NCI-H2081 (cell line): ENCODE measurements at places on chromosomes 13 and 19.

DNA sequence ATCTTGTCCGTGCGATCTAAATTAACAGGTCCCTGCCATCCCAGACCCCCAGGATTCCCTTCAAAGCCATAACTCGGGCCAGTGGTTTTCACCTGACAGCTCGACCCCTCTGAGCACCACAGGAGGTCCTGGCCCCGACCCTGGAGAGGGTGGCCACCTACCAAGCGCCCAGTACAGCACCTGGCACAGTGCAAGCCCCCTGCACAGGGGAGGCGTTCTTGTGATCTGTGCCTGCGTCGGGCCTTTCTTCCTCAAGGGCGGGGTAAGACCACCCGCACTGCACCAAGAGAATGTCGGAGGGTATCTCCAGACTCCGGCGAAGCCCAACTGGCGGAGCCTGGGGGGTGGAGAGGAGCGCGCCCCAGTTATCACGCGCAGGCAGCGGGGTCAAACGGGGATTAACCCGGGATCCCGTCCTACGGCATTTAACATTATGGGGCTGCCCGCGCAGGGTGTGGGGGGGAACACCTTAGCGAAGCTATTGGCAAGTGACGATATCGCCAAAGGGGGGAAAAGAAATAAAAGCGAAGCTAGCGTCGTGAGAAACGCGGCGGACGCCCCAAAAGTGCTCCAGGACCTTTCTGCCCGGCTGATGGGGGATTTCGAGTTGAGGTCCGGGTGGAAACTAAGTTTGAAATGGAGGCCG, 1.3 kb upstream of the HNRNPL start:
- DNase-seq: peak; percentile 38

DNA sequence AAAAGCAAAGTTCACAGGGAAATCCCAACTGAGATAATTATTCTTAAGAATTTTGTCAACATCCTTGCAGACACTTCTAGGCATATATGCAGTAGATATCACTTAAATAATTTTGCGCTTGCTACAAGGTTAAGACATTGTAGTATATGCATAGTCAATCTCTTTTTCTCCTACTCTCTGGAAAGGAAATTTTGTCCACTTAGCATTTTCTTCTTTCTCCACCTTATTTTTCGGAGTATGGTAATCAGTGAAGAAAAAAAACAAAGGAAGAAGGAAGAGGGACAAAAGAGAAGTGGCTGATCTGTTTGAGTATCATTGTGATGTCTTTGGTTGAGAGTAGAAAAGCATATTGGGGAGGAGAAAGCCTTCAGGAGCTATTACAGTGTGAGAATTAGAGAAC, 104.6 kb downstream of the LACC1 start:
- no peak for DNase-seq

GRCh38 chr19:39400061-39400460, 6.6 kb upstream of the ZFP36 start:
- no peak for DNase-seq

GRCh38 chr13:88648598-88649373, 977.6 kb downstream of the SLITRK5 start:
- DNase-seq: no peak

- DNase-seq: no peak
Measured at GRCh38 chr13:47437406-47437805, 540.6 kb upstream of the HTR2A start.

DNA sequence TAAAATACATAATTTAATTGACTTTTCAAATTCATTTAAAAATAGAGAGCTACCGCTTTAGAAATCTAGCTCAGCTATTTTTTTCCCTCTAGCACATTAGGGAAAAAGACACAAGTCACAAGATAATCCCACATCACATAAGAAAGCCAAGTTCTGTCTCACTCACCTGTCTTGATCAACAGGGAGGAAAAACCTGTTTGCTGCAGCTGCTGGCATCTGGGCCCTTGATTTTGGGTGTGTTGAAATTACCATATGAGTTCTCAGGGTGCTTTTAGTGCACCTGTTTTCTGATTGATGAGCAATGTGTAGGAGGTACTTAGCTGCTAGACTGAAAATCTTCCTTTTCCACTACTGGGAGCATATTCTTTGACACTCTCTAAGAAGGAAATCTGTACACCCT, 53.8 kb downstream of the ZDHHC20 start:
- no peak for DNase-seq

GRCh38 chr13:110470272-110471009, 91.1 kb downstream of the RAB20 start:
- no peak for DNase-seq

DNA sequence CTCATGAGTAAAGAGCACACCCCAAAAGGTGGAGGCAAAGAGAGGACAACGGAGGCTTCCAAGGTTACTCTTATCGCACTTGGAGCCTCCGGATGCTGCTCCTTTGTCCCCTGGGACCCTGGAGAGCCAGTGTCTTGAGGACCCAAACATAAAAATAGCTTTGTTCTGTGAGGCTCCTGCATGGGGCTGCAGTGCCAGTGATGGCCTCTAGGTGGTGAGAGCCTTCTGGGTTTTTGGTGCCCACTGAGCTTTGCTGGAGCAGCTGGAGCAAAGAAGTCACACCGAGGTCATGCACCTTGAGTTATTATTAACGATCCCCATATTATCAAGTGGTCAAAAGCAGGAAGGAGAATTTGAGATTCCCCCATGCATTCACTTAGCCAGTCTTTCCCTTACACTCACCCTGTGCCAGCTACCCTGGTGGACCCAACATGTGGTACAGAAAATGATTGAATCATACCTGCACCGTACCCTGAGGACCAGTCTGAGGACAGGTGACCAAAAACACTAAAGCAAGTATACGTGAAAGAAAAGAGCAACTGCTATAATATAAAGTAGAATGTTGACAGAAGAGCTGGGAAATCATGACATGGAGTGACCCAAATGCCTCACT, 41.5 kb downstream of the ZNF682 start:
- DNase-seq: no peak

DNA sequence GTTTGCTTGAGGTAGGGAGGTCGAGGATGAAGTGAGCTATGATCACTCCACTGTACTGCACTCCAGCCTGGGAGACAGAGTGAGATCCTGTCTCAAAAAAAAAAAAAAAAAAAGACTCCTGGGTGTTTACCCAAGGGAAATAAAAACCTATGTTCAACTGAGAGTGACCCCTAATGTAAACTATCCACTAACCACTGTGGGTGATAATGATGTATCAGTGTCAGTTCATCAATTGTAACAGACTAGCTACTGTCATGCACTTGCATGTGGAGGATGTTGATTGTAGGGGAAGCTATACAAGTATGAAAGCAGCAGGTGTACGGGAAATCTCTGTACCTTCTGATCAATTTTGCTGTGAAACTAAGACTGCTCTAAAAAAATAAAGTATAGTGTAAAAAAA, 2.6 kb upstream of the CIB3 start:
- no peak for DNase-seq

- DNase-seq: no peak
Measured at GRCh38 chr13:99431927-99432608, 69.2 kb upstream of the TM9SF2 start.

DNA sequence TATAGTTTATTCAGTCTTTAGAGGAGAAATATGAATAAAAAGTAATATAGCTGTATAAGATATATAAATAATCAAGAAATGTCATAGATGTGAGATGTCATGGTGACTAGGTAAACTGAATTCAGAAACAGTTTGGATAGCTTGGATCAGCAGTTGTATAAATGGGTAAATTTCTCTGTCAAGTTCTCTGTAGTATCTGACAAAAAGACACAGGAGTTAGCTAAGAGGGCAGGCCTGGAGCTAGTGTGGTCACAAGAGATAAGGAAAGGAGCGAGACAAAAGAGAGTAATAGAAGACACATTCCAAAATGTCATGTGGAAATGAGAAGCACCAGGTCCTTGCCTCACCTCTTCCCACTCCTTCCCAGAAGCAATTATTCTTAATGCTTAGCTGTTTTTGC, 349.0 kb downstream of the LMO7 start:
- DNase-seq: no peak

DNA sequence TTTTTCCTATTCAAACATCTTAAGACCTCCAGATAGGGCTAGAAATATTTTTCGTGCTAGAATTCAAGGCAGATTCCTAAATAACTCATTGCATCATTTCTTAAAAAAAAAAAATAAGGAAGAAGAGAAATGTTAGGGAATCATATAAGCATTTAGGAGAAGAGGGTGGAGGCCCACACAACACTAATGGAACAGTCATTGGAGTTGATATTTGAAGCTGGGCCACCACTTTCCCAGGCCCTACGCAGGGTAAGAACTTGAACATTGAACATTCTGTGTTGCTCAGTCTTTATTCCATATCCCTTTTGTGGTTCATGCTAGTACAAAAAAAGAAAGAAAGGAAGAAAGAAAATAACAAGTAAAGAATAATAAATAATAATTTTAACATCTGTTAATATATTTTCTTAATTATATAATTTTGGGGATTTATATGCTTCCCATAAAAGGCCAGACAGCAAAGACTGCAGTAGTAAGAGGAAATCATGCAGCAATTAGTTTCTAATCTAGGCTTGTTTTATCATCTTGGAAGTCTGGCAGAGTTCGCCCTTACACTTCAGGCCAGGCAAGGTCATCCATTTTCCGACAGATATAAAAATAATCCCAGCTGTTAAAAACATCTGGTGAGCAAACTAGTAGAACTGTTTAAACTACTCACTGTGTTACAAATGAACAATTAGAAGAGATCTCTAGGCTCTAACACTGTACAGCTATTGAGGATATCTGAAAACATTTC, 127.7 kb downstream of the FRY start:
- no peak for DNase-seq

GRCh38 chr19:30085394-30085793, 143.4 kb downstream of the URI1 start:
- DNase-seq: no peak

DNA sequence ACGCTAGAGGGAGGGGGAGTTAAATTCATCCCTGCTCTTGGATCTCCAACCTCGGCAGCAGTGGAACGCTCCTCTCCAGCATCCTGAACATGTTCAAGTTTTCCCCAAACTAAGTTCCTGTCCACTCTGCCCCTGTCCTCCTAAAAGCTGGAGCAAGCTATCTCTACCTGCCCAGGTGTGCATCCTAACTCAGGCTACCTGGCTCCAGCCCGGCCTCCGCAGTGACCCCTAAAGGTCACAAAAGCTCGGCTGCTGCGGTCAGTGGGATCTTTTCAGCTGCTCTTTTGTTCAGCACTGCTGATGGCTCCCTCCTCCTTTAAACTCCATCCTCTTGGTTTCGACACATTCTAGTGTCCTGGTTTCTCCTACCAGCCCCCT, 1.4 kb downstream of the DCUN1D2 start:
- no peak for DNase-seq

- peak; percentile 20 for DNase-seq
Measured at GRCh38 chr13:27830010-27830409, 37.7 kb downstream of the GSX1 start.

DNA sequence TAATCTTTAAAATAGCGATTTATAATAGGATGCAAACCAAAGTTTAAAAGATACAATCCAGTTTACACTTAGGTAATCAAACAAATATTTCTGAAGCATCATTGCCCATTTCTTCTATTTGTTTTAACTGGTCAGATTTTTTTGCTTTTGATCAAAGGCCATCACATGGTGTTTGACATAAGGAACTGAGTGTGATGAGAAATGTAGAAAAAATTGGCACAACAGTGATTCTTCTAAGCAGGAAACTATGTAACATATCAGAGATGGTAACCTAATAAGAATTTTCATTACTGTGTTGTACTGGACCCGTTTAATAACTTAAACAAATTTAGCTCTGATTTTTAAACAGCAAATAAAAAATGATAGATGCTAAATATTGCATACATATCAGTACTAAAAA, 644.7 kb upstream of the KLF12 start:
- no peak for DNase-seq

DNA sequence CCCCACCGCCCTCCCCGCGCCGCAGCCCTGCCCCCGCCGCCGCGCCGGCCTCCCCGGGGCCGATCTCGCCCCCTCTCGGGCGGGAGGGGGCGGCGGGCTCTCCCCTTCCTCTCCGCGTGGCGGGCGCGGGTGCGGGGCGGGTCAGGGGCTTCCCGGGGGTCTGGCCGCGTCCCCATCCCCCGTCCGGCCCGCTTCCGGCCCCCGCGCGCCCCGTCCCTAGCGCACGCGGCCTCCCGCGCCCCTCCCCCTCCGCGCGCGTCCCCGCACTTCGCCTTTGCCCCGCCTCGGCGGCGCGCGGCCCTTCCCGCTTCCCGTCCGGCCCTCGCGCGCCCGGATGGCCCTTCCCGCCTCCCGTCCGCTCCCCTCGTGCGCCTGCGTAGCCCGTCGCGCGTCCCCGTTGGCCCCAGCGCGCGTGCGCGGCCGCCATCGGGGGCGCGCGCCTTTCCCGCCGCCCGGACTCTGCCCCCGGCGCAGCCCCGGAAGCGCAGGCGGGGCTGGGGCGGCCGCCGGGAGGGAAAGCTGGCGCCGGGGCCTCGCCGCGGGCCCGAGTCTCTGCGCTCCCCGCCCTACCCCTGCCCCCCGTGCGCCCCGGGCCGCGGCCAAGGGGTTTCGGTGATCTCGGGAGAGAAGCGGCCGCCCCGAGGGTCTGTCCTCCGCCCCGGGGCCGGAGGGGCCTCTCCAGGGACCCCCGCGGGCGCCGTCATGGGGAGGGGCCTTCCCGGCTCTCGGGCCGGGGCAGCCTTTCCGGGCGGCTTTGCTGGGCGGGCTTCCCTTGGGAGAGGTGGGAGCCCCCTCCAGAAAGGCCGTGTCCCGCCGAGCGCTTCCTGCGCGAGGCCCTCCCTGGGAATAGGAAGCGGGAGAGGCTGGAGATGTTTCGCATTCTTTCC, 519 bp downstream of the PTBP1 start:
- peak; percentile 92 for DNase-seq
